ENCODE measurements at places on chromosomes 2 and 18. TPM values are rescaled to one million over a fixed set of nuclear protein-coding genes. Genes with fewer than 3 reads are reported as not detected.

CPLX4 gene
- not detected for total RNA-seq

SERPINB12 gene
- not detected for total RNA-seq

HOXD12 gene
- total RNA-seq = not detected

ALPP gene
- total RNA-seq = not detected

RPRM gene
- total RNA-seq = not detected

Data from endothelial cell of coronary artery (primary cell).